Foreskin keratinocyte (primary cell): ENCODE measurements at places on chromosomes 2 and 18. TPM values are rescaled to one million over a fixed set of nuclear protein-coding genes. Genes with fewer than 3 reads are reported as not detected.

Gene TMEM182
- 1.4 and 1.7 TPM in 2 replicates for polyA plus RNA-seq

Gene WNT10A
- polyA plus RNA-seq = 2.8 and 4.1 TPM in 2 replicates

Gene RAD51AP2
- 0.03 TPM in 1 of 2 replicates, not detected in the other for polyA plus RNA-seq

Gene APCDD1
- polyA plus RNA-seq = 2.0 and 4.8 TPM in 2 replicates
